ENCODE measurements at places on chromosomes 5 and 9.

GRCh38 chr9:101683236-101683635 lies 55.2 kb downstream of the GRIN3A start:
- no peak for DNase-seq

DNA sequence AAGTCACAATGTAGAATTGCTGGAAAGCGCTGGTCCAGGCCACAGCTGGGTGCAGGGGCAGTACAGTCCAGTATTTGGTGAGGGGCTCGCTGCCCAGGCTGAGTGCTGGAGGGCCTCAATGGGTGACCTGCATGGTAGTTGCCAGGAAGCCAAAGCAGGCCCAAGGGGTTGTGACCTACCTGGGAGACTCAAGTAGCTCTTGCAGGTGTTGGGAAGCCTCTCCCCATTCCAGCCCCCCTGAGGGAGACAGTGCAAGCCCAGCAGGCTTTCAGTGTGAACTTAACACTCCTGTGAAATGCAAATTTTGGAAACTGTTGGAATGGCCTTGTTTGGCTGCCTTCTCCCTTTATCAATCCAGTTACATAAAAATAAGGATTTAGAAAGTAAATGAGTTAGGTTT lies 13.9 kb downstream of the KDM4C start:
- DNase-seq, result no peak

GRCh38 chr5:52727020-52727419 lies 60.7 kb upstream of the ITGA1 start:
- no peak for DNase-seq

DNA sequence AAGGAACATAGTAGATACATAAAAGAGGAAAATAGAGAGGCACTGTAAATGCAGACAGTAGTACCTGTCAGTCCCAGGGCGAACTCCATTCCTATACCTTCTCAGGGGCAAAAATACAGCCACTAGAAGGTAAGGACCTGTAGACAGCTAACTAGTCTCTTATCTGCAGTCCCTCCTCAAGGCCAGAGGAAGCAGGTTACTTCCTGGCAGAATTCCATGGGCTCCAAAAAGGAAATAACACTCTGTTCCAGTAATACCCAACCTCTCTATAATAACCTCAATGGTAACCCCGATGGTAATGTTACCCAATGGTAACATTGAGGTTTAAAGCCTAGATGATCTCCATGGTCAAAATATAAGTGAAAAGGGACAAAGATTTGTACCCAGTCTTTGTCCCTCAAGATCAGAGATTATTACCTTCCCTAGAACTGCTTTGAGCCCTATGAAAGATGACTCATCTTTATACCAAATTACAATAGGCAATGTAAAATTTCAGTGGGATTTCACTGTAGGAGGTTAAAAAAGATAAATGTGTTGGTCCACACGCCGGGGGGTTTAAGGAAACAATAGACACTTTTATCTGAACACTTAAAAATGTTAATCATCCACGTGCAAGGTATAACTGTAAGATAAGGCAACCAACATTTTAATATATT lies 113.0 kb downstream of the DENND1A start:
- DNase-seq, result no peak

DNA sequence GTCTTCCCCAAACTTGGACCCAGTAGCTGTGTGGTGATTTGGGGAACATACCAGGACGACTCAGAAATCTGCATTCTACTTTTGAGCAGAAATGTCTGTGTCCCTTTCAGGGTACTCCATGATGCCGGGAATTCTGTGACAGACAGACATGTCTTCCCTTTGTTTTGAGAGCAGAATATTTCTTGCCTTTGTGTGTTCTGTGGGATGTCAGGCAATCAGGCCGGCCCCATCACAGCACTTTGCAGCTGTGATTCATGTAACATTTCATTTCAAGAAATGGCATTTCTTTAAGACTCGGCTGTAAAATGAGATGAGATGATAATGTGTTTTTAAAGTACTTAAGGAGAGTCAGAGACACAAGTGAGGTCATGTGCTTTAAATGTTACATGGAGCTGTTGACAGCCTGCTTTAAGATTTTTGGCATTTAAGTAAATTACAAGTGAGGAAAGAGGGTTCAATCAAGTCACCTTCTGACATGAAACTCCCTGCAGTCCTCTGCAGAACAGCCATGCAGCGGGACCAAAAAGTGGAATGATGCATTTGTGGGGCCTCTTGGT lies 98.7 kb downstream of the SLC28A3 start:
- DNase-seq, result no peak

- no peak for DNase-seq
Observed at GRCh38 chr5:160250226-160250625, 20.9 kb downstream of the FABP6 start.

GRCh38 chr9:88978034-88978433 lies 13.2 kb upstream of the S1PR3 start:
- DNase-seq, result no peak

- DNase-seq, result peak; percentile 64
Observed at GRCh38 chr5:115626445-115626823, 598 bp upstream of the TMED7 start.

- DNase-seq, result no peak
Observed at GRCh38 chr9:98887918-98888510, 55.7 kb upstream of the COL15A1 start.

DNA sequence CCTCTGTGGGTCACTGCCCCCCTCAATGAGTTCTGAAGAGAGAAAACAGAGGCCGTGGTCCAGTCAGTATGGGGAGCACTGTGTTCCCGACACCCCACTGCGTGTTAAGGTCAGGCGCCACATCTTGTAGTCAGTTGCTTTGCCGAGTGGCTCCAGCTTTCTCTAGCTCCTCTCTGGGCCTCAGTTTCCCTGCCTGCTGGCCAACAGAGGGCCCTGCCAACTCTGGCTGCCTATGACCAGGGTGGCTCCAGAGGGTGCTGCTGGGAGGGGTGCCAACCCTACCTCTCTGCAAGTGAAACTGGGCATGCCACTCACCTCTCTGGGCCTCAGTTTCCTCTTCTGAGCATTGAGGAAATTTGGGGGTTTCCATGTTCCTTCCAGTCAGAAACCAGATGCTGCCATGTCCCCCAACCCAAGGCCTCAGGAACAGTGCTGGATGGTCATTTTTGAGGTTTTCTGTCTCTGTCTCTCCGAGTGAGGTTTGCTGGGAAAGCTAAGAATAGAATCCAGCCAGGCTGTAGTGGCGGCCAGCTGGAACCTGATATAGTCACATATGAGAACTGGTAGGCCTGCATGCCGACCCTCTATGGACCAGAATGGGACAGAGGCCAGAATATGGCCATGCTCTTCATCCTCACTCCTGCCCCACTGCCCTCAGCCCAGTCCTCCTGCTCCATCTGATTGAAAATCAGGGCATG lies 132.1 kb downstream of the PHF2 start:
- no peak for DNase-seq

DNA sequence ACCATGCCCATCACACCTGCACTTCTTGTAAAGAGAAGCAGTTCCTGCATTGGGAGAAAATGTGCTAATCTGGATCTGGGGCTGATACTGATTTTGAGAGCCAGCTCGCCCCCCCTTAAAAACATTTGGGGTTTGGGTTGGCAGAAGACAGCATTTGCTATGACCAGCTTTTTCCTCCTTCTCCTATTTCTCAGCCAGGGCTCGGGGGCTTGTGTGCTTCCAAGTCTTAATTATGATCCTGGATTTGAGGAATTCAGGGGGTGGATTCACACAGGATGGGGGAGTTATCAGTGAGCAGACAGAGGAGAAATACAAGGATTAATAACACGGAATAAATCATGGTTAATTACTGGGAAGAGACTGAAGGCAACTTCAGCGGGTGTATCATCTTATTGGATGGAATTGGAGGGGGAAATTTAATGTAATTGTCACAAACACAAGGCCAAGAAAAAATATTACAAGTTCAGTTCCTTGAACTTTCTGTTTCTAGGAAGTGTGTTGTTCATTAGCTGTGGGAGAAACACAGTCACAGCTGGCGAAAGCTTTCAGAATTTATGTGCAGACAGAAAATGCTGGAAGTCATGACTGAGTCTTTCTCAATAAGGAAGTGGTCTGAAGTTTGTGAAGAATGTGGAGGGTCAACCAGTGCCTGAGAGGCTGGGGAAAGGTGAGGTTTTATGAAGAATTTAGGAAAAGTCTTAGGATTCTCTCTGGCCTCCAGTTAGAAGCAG lies 15.3 kb downstream of the C9orf152 start:
- DNase-seq, result peak; percentile 81

DNA sequence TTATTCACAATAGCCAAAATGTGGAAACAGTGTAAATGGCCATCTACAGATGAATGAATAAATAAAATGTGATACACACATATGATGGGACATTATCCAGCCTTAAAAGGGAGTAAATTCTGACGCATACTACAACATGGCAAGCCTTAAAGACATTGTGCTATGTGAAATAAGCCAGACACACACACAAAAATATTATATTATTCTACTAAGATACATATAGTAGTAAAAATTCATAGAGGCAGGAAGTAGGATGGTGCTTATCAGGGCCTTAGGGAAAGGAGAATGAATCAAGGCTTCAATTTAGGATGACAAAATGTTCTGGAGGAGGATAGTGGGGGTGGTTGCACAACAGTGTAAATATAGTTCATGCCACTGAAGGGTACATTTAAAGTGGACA lies 346.7 kb upstream of the SMARCA2 start:
- DNase-seq, result no peak

- DNase-seq, result peak; percentile 20
Observed at GRCh38 chr9:8857068-8857925, 1057.7 kb upstream of the DMAC1 start.

DNA sequence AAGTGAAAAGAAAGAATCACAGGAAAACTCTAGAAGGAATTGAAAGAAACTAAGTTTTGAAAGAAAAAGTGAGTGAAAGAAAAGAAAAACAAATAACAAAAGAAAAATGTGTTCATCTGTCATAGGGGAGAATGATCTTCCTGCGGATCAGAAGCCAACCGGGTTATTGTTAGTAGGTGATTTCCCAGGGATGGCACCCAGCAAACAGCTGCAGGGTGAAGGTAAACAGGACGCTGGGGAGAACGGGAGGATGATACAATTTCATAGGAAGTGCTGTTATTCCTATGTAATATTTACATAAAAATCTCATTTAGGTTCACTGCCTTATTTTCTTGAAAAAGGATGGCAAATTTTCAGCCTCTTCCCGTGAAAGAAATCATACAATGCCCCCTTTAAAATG lies 72.4 kb upstream of the LHFPL2 start:
- no peak for DNase-seq

GRCh38 chr5:179614745-179615144 lies 8.7 kb downstream of the HNRNPH1 start:
- no peak for DNase-seq

GRCh38 chr5:142836048-142836447 lies 65.9 kb downstream of the ARHGAP26 start:
- DNase-seq, result no peak

- DNase-seq, result no peak
Observed at GRCh38 chr9:132451276-132451675, 41.3 kb downstream of the CFAP77 start.

GRCh38 chr5:135535420-135535819 lies 344 bp downstream of the NEUROG1 start:
- DNase-seq, result no peak

GRCh38 chr5:129958581-129958980 lies 54.3 kb downstream of the CHSY3 start:
- DNase-seq, result no peak

- no peak for DNase-seq
Observed at GRCh38 chr5:95940758-95941682, 20.6 kb downstream of the ELL2 start.

DNA sequence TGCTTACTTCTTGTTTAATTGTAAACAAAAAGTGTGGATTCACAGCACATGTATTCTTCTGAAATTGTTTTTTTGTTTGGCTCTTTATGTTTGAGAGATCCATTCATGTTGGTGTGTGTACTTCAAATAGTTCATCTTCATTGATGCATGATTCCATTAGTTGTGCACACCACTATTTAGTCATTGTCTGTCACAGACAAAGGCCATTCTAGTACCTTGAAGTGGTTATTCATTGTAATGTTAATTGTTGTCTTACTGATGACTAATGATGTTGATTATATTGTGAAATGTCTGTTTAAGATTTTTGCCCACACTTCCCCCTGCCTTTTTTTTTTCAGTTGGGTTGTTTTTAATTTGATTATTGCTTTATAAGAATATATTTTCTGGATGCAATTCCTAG lies 391.3 kb downstream of the DIRAS2 start:
- DNase-seq, result no peak

DNA sequence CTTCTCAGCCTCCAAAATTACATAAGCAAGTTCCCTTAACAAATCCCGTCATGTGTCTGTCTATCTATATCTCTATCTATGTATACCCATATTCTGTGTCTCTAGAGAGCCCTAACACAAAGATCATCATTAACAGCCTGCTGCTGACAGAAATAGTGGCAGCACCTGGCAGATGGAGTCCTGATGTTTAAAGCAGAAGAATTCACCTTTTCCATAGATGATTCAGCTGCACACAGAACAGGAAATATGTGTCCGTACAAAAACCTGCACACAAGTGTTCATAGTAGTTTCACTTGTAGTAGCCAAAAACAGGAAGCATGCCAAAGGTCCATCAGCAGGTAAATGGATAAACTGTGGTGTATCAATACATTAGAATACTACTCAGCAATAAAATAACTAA lies 45.0 kb upstream of the ACO1 start:
- no peak for DNase-seq

GRCh38 chr5:171676286-171676944 lies 109.2 kb upstream of the SMIM23 start:
- DNase-seq, result no peak

DNA sequence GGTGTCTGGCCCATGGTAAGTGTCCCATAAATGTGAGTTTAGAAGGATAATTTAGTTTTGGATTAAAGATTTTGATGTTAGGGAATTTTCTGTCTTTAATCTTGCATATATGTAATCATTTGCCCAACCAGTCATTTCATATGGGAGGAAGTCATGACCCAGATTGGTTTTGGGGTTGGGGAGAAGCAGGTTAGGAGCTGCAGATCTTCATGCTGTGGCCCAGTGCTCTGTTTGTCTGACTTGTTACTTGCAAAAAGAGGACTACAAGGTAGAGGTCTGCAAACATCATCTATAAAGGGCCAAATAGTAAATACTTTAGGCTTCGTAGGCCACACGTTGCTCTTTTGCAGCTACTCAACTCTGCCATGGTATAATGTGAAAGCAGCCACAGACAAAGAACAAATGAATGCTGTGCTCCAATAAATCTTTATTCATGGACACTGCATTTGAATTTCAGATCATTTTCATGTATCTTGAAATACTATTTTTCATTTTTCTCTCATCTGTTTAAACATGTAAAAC lies 16.8 kb downstream of the OSTF1 start:
- no peak for DNase-seq

DNA sequence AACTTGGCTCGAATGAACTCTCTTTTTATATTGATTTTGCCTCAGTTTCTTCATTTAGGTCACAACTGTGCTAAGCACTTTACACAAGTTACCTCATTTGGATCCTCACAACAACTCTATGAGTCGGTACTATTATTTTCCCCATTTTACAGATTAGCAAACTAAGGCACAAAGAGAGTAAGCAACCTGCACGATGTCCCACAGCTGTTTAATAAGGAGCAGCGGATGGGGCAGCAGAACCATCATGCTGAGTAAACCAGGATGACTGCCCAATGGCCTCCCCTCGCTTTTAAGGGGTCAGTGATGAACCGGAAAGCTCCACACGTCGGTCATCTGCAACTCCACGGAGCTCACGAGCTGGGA lies 607 bp downstream of the PRELID2 start:
- DNase-seq, result no peak

GRCh38 chr9:129437626-129438323 lies 183.1 kb downstream of the C9orf50 start:
- no peak for DNase-seq

- DNase-seq, result no peak
Observed at GRCh38 chr5:135491038-135491551, 38.9 kb upstream of the TIFAB start.

- no peak for DNase-seq
Observed at GRCh38 chr5:116441223-116441622, 133.4 kb downstream of the SEMA6A start.

GRCh38 chr5:169146158-169146557 lies 154.8 kb downstream of the SLIT3 start:
- no peak for DNase-seq
